ENCODE measurements at places on chromosomes 5 and 9.

DNA sequence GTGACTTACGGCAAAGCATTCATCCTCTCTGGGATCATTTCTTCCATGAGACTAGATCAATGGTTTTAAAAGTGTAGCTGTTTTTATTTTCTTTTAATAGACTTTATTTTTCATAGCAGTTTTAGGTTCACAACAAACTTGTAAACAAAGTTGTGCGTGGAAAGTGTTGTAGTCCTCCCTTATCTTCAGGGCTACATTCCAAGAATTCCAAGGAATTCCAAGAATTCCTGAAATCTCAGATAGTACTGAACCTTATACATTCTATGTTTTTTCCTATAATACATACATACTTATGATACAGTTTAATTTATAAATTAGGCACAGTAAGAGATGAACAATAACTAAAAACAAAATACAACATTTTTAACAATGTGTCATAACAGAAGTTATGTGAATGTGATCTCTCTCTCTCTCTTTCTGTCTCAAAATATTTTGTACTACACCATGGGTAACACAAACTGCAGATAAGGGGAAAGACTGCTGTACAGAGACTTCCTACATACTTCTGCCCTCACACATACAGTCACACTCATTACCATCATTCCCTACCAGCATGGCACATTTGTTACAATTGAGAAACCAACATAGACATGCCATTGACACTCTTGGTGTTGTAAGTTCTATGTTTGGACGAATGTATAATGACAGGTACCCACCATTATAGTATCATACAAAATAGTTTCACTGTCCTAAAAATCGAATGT, 1933.2 kb upstream of the WWC1 start:
- DNase-seq, result no peak

GRCh38 chr5:135425641-135426040, 21.5 kb downstream of the DCANP1 start:
- DNase-seq, result no peak

DNA sequence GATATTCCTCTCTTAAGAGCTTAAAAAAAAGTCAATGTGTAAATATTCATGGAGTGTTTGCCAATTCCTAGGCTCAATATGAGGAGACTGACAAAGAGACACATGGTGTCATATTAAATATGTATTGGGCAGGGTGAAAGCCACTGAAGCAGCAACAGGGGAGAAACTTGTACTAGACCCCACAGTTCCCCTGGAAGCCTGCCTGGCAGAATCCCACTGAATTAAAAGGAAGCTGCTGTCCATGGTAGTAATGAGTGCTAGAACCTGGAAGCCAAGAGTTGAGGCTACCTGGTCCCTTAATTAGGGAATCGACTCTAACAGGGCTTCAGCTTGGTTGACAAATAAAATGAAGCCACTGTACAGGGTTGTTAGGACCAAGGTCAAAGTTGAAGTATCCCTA, 129.4 kb upstream of the GPR151 start:
- DNase-seq, result no peak

DNA sequence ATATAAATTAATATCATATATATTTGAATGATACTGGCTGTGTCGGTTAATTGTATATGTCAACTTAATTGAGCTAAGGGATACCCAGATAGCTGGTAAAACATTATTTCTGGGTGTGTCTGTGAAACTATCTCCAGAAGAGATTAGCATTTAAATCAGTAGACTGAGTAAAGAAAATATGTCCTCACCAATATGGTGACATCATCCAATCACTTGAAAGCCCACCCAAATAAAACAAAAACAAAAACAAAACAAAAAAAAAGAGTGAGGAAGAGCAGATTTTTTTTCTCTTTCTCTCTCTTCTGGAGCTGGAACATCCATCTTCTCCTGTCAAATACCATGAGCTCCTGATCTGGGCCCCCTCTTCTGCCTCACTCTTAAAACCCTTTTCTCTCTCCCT, 15.7 kb upstream of the CCDC152 start:
- DNase-seq, result no peak

- DNase-seq, result no peak
These were observed 59.1 kb upstream of the FBN2 start for GRCh38 chr5:128597156-128597555.

DNA sequence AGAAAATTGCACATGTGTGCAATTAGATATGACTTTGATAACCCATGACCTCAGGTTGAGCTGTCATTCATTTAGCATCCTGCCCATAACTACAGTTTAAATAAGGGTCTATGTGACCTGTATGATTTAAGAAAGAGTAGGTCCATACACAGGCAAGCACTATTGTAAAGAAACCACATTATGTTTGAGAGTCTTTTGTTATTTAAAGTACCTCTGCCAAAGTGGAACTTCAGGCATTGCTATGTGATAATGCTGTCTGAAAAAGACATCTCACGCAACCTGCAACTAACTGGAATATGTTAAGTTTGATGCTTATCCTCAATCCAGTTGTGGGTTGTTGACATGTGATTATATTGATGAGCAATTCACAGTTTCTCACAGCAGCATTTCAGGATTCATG, 317.0 kb downstream of the TMEM161B start:
- no peak for DNase-seq

GRCh38 chr9:15417626-15418025, 5.0 kb upstream of the SNAPC3 start:
- DNase-seq, result no peak

DNA sequence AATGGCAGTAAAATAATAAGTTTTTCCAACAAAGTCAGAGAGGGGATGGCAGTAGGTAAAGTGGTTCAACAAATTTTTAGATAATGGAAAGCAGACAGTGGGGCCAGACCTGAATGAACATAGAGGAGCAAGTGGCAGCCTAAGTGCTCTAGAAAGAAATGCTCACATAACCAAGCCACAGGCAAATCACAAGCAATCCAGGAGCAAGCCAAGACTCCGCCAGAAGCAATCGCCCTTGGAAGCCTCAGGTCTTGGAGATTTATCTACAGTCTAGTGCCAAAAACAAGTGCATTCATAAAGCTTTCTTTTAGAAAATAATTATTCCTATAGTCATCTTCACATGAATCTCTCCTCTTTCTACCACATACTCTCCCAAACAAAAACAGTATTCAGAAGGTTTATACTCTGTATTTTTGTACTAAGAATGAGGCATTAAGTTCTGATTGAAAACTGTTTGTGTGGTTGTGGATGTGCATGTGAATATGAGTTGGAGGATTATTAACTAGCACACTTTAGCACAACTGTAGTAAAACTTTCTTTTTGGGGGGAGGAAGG, 375.5 kb downstream of the CDH9 start:
- no peak for DNase-seq

- DNase-seq, result no peak
These were observed 24.9 kb downstream of the VAV2 start for GRCh38 chr9:133967024-133967741.

- no peak for DNase-seq
These were observed 4.5 kb downstream of the SNX30 start for GRCh38 chr9:112755016-112755427.

GRCh38 chr5:180159756-180160155, 49.3 kb downstream of the RASGEF1C start:
- no peak for DNase-seq

GRCh38 chr9:15306068-15306756, 804 bp downstream of the TTC39B start:
- no peak for DNase-seq

GRCh38 chr9:137116027-137116507, 1.5 kb upstream of the DPP7 start:
- DNase-seq, result no peak

GRCh38 chr5:90824436-90824835, 265.8 kb downstream of the ADGRV1 start:
- no peak for DNase-seq

GRCh38 chr9:133543772-133544467, 9.4 kb downstream of the ADAMTSL2 start:
- no peak for DNase-seq

DNA sequence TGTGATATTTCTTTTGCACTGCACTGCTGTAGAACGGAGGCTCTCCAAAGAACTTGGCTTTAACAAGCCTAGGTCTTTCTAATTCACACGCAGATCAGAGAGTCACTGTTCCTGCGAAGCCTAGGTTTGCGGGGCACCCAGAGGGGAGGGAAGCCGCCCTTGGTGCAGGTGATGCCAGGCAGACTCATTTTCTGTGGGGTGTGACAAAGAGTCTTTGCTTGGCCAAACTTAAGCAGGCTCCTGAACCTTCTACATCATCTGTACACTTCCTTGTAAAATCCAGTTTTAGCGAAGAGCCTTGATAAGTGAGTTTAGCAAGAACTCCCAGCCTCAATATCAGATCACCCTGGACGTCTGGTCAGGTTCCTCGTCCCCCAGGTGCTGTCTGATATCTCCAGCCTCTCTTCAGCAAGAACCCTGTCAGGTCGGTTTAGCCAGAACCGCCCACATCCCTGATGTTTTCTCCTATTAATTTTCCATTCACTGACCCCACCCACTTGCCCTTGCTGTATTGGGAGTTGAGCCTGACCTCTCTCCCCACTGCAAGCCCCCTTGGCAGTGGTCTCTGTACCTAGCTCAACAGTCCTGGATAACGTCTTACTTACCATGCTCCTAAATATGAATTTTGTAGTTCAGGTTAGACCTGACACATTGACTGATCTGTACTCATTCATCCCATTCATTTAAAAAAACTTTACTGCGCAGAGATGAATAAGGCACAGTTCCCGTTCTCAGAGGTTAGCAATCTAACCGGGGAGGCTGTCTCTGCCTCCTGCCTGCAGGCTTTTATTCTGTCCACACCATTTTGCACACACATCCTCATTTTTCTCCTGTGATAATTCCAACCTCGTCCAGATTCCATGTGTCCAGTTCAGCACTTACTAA, 880 bp upstream of the UBAC1 start:
- DNase-seq, result no peak

GRCh38 chr9:17772223-17772622, 193.4 kb downstream of the SH3GL2 start:
- DNase-seq, result no peak

DNA sequence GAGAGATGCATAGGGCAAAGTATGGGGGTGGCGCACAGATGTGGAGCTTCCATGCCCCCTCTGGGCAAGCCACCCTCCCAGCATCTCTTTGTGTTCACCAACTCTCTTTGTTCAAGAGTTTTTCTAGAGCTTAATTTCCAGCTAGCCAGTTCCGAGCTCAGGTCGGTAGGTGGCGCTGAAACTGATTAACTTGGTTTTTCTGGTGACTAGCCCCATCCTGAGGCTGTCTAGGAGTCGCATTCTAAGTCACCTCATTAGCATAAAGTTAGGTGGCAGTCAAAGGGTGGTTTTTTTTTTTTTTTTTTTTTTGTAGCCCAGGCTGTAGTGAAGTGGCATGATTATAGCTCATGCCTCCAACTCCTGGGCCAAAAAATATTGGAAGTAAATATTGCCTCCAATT, 476.4 kb downstream of the KDM4C start:
- peak; percentile 76 for DNase-seq

DNA sequence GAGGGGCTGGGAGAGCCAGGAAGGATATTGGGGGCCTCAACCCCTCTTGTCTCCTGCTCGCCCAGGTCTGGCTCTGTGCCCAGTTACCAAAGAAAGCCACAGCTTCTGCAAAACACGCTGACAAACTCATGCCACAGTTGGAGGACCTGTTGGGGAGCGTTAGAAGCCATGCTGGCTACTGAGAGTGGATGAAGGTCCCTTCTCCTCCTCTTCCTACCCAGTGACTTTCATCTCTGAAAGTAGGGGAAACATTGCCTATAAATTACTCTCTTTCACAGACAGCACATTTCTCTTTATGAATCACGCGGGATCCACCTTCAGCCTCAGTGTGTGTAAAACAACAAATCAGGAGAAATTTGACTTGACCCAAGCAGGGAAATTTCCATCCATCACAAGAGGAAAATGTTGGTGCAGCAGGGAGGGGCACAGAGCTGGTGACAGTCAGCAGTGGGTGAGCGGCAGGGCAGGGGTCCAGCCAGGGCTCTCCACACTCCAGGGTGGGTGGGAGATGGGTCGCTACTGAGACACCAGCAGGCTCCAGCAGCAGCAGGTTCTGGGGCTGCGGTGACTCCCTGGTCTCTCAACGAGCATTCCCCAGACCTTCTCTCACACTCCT, 181.9 kb downstream of the FGF18 start:
- no peak for DNase-seq

DNA sequence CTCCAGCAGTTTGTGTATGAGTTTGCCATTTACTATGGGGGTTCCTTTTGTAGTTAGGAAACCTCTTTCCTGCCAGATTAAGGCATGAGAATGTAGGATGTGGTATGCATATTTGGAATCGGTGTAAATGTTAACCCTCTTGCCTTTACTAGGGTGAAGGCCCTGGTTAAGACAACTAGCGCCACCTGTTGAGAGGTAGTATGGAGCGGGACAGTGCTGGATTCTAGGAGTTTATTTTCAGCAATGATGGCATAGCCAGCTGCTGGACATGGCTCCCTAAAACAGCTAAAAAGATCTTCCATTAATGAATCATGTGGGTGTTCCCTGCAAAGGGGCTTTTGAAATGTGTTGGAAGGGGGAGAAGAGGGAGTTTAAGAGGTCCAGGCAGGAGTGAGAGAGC, 30.7 kb upstream of the GPX3 start:
- peak; percentile 39 for DNase-seq

GRCh38 chr9:91812191-91812590, 137.8 kb downstream of the ROR2 start:
- DNase-seq, result no peak

DNA sequence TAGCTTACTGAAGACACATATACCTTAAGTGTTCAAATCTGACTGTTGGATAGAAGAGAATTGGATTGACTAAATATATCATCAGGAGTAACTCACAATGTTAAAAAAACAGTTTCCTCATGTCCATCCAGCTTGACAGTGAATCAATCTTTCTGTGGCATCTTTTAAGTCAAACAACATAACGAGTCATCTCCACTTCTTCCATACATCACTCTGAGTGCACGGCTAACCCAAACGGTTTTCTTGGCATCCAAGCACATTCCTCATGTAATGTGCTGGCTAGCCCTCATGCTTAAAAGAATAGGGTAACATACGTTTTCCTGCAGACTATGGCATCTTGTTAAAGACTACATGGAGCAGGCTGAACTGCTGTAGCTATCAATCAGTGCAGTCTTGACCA, 291.5 kb upstream of the TRPC7 start:
- DNase-seq, result no peak

DNA sequence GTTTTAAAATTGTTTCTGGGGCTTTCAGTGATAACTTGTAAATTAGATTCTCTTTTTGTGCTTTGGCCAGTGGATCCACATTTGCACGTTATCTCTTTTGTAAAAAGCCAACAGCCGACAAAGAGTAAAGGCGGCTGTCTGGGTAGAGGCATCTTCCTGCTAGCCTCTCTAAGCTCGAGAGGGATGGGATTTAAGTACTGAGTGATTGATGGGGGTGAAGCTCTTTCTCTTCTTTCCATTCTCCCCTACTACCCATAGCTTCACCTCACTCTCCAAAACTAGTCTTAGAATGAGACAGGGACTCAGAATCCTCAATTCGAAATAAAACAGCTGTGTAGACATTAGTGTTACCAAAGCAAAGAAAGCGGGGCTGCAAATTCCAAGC, 3.4 kb downstream of the PBX3 start:
- no peak for DNase-seq

- DNase-seq, result no peak
These were observed 26.2 kb downstream of the TPPP start for GRCh38 chr5:666816-667498.

GRCh38 chr5:10009802-10010201, 239.9 kb downstream of the ATPSCKMT start:
- DNase-seq, result no peak

- no peak for DNase-seq
These were observed 146.3 kb downstream of the SNCAIP start for GRCh38 chr5:122458278-122458872.
